ENCODE measurements at places on chromosomes 11 and 22.

DNA sequence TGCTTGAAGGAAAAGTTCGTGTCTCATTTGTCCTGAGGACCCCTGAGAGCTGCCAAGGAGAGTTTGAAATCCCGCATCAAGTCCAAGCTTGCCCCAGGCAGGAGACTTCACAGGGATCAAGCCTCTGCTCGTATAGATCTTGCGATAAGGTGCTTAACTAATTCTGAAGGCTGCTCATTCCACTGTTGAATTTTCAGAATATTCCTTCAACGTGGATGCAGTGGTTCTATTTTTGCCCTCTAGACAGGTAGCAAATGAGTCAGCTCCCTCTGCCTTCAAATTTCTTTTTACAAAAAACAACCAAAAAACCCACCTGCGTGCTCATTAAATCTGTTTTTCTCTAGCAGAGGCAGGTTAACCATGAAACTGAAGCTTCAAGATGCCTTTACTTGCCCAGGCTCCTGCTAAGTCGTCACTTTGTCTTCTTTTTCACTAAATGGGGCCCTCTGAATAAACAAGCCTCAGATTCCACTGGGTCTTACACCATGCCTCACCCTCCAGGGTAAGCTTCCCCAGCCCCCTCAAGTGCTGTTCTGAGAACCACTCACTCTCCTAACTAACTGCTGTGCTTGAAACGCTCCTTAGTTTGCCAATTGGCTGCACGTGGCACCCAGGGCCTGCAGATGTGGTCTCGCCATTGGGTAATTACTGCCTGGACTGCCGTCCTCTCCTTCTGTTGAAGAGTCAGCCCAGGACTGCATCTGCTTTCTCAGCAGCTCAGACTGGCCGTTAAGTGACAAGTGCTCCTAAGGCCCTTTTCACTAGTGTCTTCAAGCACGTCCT lies 105.0 kb downstream of the TRPC6 start:
- H3K27ac ChIP-seq, result no peak overlapping the region
- no peaks in the 10 kb centered on the region for H3K27me3 ChIP-seq
- no peak overlapping the region for H3K4me3 ChIP-seq
- no peak for DNase-seq
- H3K4me1 ChIP-seq, result no peaks in the 10 kb centered on the region
- no peaks in the 10 kb centered on the region for H3K36me3 ChIP-seq

DNA sequence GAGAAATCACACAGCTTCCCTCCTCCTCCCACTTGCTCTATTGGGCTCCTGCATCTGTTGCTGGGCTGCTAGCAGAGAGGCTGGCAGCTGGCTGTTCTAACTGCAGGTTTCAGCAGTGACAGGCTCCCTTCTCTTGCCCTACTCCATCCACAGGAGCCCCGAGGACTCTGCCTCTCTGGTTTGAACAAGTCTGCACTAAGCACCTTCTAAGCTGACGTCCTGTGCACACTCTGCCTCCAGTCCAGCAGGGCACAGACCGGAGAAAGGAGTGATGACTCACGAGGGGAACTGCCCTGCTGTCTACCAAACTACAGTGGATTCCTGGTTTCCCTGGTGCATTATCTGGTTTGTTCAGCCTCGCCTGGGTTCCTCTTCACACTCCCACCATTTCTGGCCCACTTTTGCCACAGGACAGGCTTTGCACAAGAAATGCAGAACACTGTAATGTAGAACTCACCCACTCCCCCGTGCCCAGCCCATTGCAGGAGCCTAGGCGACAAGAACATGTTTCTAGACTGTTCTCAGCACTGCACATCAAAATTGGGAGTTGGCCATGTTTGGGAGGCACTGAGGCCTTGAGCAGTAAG lies 26.0 kb downstream of the IL10RA start:
- DNase-seq, result no peak
- no peaks in the 10 kb centered on the region for H3K27me3 ChIP-seq
- no peak overlapping the region for H3K4me3 ChIP-seq
- H3K4me1 ChIP-seq, result no peaks in the 10 kb centered on the region
- H3K27ac ChIP-seq, result no peak overlapping the region
- H3K36me3 ChIP-seq, result no peaks in the 10 kb centered on the region

DNA sequence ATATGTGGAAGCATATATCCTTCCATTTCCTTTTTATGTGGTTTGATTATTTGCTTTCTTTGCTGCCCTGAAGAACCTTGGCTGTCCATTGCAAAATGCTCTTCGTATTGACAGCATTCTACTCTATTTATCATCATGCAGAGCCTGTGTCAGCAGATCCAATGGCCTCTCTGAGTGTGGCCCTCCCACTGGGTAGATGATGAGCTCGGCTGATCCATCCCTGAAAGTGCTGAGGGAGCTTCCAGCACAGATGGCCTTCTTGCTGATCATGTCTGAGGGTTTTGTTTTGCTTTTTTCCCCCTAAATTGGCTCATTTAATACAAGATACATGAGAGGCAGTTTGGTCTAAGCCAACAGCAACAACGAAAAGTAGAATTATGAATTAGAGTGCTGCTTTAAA lies 181.0 kb downstream of the GRIA4 start:
- H3K4me1 ChIP-seq, result no peaks in the 10 kb centered on the region
- H3K36me3 ChIP-seq, result no peaks in the 10 kb centered on the region
- H3K4me3 ChIP-seq, result no peak overlapping the region
- no peaks in the 10 kb centered on the region for H3K27me3 ChIP-seq
- no peak overlapping the region for H3K27ac ChIP-seq
- no peak for DNase-seq

GRCh38 chr11:35671396-35672127 lies 9.0 kb downstream of the TRIM44 start:
- no peak for DNase-seq
- H3K27me3 ChIP-seq, result no peaks in the 10 kb centered on the region
- H3K4me3 ChIP-seq, result no peak overlapping the region
- H3K27ac ChIP-seq, result no peak overlapping the region
- H3K4me1 ChIP-seq, result peaks cover 4% of the 10 kb centered on the region
